ENCODE measurements at places on chromosomes 6 and 20.

- no peak for DNase-seq
Measured at GRCh38 chr6:120608826-120609225, 725.5 kb downstream of the TBC1D32 start.

DNA sequence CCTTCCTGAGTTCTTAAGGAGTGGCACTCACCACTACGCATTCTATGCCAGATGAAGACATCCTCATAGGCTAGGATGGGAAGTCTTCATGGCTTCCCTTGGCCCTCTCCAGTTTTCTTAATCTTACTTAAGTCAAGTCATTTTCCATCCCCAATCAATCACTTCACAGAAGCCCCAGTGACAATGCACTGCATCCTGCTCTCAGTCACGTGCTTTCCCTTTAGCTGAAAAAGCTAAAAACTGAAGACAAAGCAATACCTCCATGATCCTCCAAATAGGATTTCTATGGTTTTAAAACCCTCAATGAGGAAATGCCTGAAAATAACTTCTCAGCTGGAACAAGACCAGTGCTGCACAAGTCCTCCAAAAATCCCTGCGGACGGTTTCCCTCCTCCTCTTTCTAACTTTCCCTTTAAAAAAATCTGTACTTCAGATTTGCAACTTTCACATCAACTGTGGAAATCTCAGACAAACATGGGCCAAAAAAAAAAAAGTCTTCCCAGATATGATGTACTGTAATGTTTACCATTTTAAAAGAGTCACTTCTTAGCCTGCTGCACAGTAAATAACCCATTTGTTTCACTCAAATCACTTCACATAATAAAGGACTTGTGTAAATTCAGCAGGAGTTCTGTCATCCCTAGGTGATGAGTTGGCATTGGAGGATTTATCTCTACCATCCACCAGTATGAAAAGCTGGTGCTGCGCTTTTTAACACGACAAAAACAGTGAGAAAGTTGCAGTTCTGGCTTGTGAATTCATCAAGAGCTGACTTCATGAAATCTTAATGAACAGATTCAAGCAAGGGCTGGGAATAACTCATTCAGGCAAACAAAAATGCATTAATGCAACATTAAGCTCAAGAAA lies 590.0 kb upstream of the NOX3 start:
- no peak for DNase-seq

- DNase-seq = no peak
Measured at GRCh38 chr20:33676652-33677645, 2.7 kb upstream of the NECAB3 start.

DNA sequence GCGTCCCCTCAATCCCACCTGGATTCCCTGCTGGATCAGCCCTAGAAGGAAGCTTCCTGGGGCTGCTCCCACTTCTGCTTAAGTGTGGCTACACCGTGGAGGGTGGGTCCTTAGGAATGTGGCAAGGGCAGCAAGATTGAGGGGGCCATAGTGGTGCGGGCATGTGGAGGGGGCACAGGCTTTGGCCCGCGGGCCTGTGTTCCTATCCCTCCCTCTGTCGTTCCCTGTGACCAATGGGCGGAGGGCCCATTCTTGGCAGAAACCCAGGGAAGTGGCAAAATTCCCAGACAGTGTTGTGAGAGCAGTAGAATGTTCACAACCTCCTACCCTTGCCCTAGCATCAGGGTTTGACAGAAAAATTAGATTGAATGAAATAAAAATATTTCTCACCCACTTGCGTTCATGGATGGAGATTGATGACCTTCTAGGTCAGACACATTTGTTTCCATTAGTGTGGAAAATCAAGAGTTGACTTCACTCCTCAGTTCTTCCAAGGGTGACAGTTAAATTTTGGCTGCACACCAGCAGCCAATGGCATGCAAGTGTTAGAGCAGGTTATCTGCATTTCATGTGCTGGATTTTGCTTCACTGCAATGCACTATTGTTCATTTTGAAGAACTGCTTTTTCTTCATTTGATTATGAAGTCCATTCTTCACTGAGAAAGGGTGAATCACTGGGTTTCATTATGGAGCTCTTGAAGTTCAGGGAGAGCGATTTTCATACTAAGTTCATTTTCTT lies 49.3 kb upstream of the AHI1 start:
- DNase-seq = no peak

GRCh38 chr6:134630508-134631121 lies 312.7 kb upstream of the SGK1 start:
- no peak for DNase-seq

DNA sequence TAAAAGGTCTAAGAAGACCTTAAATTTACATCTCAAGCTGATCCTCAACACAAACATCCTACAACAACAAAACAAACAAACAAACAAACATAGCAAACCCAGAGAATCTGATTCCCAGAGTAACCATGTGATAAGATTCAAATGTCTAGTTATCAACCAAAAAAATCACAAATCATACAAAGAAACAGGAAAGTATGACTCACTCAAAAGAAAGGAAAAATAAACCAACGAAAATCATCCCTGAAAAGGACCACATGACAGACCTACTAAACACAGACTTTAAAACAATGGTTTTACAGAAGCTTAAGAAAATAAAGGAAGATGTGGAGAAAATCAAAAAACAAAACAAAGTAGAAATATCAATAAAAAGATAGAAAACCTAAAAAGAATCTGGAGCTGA lies 18.1 kb downstream of the VNN1 start:
- no peak for DNase-seq

DNA sequence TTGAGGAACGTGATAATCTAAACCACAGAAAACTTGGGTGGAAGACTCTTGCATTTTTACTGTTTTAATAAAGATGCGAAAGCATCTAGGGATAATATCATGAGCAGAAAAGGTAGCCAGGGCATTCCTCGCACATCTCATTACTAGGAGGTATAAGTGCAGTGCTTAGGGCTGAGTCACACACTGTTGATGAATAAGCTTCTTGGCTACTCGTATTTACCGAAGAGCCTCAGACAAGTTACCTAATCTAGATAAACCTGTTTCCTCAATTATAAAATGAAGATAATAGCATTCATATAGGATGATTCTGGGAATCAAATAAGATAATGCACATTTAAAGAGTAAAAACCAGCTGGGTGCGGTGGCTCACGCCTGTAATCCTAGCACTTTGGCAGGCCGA lies 780 bp upstream of the KIAA0319 start:
- no peak for DNase-seq

DNA sequence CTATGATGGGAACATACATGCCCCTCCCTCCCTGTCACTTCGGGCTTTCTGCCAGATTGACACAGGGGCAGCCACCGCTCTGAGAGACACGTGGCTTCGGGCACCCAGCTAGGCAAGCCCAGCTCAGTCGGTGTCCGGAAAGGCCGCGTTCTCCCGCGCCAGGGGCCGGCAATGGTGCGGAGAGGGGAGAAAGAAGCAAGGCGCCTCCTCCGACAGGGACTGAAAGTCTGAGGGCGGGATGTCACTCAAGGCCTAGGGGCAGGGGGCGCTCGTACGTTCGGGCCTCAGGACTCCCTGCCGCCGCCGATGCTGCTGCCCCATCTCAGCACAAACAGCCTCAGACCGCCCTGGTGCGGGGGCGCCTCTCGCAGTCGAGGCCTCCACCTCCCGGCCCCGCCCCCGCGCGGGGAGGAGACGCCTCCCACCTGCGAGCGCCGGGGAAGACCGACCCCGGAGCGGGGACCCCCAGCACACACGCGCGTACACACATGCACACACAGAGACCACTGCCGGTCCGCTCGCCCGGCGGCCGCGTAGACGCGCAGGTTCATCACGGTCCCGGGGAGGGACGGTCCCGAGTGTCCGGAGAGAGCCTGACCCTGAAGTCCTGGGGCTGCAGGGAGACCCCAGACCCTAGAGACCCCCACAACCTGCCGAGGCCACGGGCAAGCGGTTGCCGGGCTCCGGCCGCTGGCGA lies 1.9 kb downstream of the GRM4 start:
- peak; percentile 34 for DNase-seq

GRCh38 chr20:34475979-34476736 lies 40.1 kb upstream of the DYNLRB1 start:
- no peak for DNase-seq
